AG04450 (cell line): ENCODE measurements at places on chromosomes 2 and 18.
A peak's percentile ranks its signal among the peaks of the same experiment; 100 is the strongest.

DNA sequence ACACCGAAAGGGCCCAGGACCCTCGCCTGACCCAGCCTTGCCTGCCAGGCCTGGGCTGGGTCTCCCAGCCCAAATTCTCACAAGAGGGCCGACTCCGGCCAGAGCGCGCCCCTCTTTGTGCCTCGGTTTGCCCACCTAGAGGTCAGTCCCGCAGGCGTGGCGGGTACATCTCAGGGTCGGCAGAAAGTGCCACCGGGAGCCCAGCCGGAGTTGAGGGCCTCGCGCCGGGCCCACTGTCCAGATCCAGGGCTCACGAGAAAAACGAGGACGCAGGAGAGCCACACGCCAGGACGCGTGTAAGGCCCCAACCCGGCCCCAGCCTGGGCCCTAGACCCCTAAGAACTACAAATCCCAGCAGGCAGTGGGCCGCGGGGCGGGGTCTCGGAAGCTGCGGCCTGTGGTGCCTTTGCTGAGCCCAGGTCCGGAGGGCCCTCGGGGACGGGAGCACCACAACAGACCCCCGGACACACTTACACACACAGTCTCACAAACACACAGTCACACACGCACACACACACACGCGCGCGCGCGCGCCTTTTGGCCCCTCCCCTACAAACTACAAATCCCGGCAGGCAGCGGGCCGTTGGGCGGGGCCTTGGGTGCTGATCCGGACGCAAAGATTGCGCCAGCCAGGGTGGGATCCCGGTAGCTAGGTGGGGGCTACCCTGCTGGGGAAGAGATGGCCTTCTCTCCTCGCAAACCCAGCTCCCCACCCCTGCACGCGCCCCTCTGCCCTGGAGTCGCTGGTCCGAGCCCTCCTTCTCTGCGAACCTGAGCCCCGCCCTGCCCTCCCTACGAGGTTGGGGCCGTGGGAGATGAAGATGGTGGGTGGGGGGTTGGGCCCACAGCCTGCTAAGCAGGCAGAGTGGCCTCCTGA lies at the start of gene SH2D6:
Gene SH2D6, plus strand, starts transcription at position 583 of the 877 bp plus-strand sequence. CDS start 10,752 bp downstream, outside the sequence.
- peak; percentile 37 for DNase-seq

DNA sequence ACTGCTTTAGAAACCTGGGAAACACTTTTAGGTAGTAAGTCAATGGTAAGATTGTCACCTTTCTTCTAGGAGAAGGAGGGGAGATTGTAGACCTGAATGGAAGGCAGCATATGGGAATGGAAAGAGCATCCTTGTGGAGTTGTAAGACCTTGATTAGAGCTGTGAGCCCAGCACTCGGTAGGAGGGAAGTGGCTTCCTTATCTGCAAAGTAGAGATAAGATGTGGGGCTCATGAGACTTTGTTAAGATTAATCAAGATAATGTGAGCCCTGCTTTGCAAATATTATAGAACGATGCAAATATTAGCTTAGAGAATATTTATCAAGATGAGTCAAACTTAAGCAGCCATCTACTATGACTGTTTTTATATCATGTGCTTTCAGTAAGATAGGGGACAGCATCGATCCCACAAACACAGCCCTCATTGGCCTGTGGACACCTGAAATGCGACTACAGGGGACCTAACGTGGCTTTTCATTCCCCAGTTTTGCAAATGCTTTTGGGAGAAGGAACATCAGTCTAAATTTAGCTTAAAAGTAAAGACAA lies 243.7 kb downstream of the LTBP1 start:
- no peak for DNase-seq

DNA sequence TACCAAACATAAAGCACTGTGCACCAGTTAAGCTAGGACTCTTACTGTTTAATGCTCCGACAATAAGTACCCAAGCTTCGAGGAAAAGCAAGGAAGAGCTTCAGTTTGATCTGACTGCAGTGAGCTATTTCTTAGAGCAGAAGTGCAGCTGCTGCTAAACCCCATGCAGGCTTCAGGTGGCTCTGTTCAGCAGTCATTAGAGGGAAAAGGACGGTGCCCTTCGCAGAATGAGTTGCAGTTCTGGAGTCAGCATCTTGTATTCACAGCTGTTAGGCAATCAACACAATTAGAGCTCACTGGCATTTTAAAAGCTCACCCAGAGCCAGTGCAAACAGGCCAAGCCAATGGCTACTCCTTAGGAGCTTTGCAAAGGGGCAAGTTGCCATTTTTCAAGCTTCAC lies 1.5 kb upstream of the CERKL start:
- DNase-seq = no peak

GRCh38 chr2:54895730-54896129 lies 154.5 kb downstream of the RTN4 start:
- DNase-seq = no peak

DNA sequence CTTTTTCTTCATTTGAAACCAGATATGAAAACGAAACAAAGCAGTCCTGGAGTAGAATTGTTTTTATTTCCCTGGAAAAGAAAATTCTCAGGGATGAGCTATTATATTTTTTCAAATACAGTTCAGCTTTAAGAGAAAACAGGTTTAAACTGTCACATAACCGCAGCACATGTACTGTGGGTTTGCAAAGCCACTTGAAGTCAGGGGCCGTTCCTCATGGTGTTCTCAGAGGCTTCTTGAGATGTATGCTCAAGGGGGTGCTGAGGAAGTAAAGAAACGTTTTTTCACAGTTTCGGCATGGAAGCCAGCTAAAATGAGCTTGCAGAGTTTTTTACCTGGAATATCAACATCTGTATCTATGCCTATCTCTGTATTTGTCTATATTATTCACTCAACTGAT lies 225.3 kb downstream of the MC4R start:
- DNase-seq = no peak

DNA sequence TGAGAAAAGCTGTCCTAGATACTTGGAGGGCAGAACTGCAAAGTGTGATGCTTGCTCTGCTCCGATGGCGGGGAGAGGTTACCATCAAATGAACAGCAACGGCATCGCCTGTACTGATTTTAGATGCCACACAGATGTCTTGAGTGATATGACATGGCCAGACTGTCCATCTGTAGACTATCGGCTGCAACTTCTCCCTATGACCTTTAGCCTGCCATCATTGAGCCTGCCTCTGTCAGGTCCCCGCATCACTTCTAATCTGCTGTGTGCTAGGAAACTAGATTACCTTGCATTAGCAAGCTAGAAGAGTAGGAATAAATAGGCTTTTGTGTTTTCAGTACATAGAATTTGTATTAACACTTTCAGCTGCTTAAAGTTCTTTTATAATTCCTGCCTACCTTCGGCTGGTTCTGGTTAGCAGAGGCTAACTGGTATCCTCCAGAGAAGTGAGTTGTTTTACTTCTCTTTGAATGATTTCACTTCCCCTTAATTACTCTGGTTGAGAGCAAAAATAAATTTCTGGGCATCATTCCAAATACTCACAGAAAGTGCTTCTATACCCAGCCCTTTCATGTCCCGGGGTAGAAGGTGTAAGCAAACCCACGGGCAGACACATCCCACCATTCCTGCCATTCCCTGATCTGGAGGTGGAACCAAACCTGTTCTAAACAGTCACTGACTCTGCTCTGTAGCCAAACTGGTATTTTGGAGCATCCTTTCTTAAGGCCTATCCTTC lies 24.0 kb downstream of the GAREM2 start:
- DNase-seq = no peak

- no peak for DNase-seq
These were observed 93.3 kb downstream of the ALPK2 start for GRCh38 chr18:58535340-58536201.

DNA sequence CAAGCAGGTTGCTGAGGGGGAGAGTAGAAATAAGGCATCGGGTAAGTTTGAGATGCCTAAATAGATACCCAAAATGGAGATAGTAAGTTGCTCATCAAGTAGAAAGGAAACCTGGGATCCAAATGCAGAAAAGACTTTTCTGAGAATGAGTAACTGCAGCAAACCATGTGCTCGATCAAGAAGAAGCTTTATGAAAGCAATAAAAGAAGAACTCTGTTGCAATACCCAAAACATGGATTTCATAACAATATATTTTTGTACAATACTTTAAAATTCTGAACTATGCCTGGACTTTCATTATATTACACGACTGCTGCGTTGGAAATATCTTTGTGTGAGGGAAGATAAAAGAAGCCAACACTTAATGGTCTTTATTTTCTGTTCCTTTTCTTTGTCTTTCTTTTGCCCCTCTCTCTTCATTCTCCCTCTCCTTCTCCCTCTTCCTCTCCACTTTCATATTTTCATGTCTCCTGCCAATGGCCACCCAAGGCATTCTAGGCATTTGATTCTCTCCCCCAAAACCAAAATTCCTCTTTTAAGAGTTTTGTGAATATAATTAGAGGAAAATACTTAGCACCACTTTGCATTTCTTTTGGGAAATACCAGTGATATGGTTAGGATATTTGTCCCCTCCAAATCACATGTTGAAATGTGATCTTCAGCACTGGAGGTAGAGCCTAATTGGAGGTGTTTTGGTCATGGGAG lies 257.6 kb downstream of the MREG start:
- no peak for DNase-seq

DNA sequence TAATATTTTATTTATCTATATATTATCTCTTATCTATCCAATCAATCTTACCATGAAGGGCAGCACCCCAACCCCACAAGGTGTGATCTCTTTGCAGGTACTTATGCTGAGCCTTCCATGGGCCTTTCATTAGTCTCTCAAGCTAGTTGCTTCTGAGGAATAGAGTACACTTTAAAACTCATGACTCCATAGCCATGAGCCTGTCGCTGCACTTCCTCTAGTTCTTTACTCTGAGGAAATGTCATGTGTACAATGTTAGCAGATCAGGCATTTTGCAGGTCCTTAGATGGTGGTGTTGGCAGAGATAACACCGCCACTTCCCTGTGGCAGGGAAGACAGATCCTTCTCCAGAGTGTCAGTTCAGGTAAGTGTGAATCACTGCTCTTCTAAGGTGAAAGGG lies 29.5 kb upstream of the STAT4 start:
- DNase-seq = no peak
